Fibroblast of skin of left quadriceps (primary cell): ENCODE measurements at places on chromosomes 7 and 10.
A peak's percentile ranks its signal among the peaks of the same experiment; 100 is the strongest.

- DNase-seq: no peak
Measured at GRCh38 chr10:125006188-125006680, 64.3 kb downstream of the ZRANB1 start.

GRCh38 chr7:1677206-1678080 lies 7.4 kb downstream of the ELFN1 start:
- DNase-seq: no peak

DNA sequence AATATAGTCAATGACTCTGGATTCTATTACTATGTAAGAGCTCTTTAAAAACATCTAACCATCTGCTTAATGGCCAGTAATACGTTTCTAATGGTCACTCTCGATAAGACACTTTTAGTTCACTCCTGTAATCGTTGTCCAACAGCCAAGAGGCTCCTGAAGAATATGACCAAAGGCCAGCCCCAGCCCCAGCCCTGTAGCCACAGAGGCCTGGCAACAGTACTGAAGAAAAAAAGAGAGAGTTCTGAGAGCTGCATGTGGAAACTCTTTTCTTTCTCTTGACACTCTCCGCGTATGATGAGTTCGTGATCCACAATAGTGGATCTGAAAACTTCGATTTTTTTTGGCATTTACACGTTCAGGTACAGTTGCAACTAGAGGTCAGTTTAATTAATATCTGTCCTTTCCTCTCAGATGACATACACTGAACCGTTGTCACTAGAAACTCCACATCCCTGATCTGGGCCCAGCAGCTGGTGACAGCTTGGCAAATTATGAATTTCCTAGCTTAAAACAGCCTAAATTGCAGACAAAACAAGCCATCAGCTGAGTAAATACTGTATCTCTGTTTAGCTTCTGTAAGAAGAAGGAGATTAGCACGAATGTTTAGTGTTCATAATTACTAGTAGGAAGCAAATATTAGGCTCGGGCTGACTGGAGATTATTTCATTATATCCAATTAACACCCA lies 456.7 kb downstream of the LRMDA start:
- no peak for DNase-seq

GRCh38 chr7:100752994-100753393 lies 19.6 kb downstream of the ZAN start:
- DNase-seq: no peak

- no peak for DNase-seq
Measured at GRCh38 chr7:131326576-131326975, 1.1 kb upstream of the MKLN1 start.

- DNase-seq: no peak
Measured at GRCh38 chr7:140384894-140385545, 13.3 kb downstream of the SLC37A3 start.

DNA sequence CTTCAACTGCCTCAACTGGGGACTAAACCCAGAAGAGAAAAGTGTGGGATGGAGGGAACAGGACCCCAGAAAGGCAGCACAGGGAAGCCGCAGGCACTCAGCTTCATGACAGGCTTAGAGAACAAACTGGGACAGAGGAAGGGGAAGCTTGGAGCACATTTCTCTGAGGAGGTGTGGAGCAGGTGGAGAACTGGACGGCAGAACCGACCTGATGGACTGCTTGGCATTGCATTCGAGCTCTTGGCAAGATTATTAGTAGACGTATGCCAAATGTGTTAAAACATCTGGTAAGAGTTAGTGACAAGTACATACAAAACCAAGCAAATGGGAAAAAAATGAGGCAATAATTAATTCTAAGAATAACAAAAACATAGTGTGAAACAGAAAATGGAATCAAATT lies 335.7 kb downstream of the SFMBT2 start:
- DNase-seq: no peak

DNA sequence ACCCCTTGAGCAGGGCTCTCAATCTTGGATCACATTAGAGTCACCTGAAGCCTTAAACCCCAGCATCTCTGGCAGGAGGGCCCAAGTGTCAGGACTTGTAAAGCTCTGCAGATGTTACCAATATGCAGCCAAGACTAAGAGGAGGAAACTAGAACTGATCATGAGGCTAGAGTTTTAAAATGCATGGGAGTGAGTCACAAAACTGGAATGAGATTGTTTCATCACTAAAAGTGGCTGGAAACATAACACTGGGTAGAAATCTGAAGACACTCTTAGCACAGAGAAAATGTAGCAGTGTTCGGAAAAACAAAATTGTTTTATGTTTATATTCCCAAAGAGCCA lies 63.3 kb upstream of the GHITM start:
- DNase-seq: peak; percentile 70

DNA sequence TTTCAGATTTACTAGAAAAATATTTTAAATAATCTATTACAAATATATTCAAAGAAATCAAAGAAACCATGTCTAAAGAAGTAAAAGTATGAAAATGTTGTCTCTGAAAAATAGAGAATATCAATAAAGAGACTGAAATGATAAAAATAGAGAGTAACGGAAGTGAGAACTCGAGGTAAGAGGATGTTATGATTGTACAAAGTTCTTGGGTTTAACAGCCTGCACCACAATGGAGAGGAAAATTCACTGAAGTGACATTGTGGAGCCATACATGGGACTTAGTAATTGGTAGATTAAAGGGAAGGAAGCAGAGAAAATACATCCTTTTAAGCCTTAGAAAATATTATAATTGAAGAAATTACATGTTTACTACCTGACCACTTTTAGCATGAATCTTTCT lies 77.9 kb downstream of the THSD7A start:
- DNase-seq: no peak

DNA sequence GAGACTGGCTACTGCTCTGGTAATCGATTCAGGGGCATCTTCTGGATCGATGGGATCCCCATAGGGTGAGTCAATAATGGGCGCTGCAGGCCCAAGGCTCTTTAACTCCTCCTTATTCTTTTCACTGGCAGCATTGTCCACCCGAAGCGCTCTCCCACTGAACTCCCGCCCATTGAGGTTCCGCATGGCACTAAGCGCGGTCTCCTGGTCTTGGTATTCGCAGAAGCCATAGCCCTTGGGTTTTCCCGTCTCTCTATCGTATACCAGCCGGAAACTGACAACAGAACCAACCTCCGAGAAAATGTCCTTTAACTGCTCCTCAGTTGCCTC lies 285 bp downstream of the CSTF2T start:
- no peak for DNase-seq

- DNase-seq: no peak
Measured at GRCh38 chr10:76213876-76214275, 782.5 kb downstream of the LRMDA start.

DNA sequence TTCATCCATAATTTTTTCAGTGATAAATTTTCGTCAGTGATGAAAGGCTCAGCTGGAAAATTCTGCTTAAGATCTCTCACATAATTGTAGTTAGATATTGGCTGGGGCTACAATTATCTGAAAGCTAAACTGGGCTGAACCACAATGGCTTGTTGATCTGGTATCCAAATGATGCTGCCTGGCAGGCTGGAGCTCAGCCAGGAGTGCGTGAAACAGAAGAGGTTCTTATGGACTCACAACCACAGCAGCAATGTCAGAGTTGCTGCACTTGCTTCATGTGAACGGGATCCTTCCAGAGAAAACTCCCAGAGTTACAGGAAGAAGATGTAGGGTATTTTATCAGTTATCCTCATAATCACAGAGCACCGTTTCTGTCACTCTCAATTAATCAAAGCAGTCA lies 533.2 kb upstream of the POM121L12 start:
- no peak for DNase-seq

DNA sequence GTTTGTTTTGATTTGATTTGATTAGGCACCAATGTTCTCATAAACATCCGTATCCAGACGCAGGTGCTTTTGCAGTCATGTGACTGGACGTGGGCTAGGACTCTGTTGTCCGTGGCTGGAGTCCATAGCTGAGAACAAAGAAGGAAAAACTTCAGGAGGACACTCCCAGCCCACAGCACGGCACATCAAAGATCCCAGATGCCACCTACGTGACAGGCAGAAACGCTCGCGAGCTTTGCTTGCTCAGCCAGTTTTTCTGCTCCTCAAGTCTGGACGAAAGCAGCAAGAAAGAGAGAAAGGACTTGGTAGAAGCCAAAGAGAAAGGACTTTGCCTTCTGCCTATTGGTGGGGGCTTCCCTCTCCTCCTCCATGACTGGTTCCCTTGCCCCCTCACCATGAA lies 6.9 kb upstream of the ZKSCAN1 start:
- no peak for DNase-seq

GRCh38 chr10:86648704-86649427 lies 5.5 kb upstream of the OPN4 start:
- DNase-seq: no peak

DNA sequence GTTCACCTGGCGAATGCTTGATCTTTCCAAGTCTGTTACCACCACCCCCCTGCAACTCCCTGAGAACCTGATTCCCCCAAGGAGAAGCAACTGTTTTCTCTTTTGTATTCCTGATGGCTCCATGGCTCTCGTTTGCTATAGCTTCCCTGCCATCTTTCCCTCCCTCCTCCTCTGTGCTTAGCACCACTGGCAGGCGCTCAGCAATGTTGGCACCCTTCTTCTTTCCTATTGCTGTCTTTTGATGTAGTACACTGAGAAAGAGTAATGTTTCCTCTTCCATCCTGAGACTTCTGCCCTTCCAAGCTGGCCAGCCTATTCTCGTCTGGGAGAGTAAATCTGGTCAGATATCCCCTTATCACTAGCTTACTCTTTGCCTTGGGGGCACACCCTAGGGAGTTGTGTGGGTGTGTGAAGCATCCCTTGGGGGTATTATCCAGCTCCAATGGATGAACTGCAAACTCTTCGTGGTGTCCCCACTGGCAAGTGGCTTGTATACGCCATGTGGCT lies 74.0 kb downstream of the BMPER start:
- DNase-seq: no peak

DNA sequence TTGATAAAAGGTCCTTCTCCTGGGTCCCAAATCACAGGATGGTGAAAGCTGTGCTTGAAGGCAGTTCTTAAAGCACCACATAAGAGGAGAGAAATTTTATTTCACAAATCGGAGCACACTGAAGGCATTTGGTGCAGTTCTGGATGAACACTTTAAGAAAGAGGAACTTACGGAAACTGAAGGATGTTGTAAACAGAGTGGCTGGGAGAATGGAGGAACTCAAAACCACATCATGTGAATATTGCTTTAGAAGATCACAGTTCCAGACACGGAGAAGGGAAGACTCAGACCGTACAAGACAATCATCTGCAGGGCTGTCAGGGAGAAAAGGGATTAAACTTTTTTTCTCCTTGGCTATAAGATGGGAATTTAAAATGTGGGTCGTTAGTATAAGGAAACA lies 9.0 kb upstream of the GPR141 start:
- no peak for DNase-seq

DNA sequence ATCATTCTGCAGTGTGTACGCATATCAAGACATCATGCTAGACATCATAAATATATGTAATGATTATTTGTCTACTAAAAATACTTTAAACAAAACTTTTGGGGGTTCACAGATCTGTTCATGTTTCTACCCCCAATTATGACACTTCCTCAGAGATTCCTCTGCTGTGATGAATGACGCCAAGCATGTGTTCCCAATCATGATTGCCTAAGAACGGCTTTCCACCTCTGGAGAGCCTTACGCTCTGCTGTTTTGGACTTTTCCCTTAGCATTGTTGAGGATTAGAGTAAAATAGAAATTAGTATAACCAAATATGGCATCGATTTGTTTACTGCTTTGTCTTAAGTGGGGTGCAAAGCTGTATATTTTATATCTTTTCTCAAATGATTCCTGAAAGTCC lies 236.3 kb upstream of the IGFBP3 start:
- peak; percentile 86 for DNase-seq

- no peak for DNase-seq
Measured at GRCh38 chr10:68067029-68067428, 8.1 kb downstream of the HERC4 start.

- no peak for DNase-seq
Measured at GRCh38 chr7:118011652-118012051, 138.4 kb upstream of the CTTNBP2 start.

GRCh38 chr7:45182856-45183710 lies 25.5 kb downstream of the RAMP3 start:
- DNase-seq: no peak

DNA sequence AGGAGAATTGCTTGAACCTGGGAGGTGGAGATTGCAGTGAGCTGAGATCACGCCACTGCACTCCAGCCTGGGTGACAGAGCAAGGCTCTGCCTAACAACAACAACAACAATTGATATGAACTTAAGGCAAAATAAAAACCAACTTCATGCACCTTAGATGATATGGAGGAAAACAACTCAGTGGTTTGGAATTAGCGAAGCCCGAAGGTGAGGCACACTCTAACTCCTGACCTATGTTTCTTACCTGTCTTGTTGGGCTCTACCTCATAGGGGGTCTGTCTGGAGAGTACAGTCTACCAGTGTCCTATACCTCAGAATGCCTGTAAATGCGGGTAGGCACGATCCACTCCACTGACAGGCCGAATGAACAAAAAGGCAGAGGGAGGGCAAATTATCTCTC lies 24.3 kb upstream of the COBL start:
- no peak for DNase-seq

DNA sequence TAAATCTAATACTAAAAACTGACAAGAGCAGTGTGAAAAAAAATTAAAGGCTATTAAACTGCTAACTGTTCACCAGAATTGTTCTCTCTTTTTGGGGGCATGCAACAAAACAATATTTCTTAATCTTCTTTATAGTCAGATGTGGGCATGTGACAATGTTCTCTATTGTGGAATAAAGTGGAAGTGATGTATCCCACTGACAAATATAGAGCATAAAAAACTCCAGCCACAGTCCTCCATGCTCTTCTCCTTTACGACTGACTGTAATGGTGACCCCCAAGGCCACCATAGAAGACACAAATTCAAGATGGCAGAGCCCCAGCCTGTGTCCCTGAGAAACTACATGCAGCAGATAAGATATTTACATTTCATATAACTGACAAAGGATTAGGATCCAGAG lies 11.6 kb upstream of the CCDC6 start:
- no peak for DNase-seq

GRCh38 chr10:92957223-92958010 lies 103.2 kb upstream of the CYP26C1 start:
- DNase-seq: no peak

DNA sequence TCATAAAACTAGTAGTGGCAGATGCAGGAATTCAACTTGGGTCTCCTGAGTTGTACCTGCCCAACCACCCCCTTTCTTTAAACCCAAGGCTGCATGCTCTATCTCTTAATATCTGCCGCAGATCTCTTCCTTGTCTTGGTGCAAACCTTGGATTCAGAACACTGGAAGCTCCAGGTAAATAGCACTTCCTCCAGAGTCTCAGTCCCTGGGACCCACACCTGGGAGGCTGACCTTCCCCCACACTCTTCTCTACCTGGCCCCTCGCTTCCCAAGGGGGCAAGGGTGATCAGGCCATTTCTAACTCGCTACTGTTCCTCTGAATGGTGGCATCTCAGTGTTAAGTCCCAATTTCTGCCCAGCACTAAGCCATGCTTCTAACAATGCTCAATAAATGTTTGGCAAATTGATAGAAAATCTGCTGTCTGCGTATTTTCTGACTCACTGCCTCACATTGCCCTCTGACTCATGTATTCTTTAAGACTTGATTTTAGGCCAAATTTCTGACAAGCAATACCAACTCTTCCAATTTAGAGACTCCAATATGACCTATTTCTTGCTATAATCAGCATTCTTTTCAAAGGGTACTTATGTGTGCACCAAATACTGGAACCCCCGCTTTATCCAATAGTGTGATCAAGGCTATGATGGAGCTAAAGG lies 68.0 kb upstream of the PPP1R3C start:
- DNase-seq: peak; percentile 36
